ENCODE measurements at places on chromosomes 13 and 19.

GRCh38 chr13:110759710-110760109 is 46.2 kb downstream of the ING1 start:
- DNase-seq, result no peak
- H3K27me3 ChIP-seq, result no peaks in the 10 kb centered on the region
- no peaks in the 10 kb centered on the region for H3K36me3 ChIP-seq
- H3K27ac ChIP-seq, result no peak overlapping the region

GRCh38 chr13:107075576-107075975 is 507.6 kb upstream of the ARGLU1 start:
- no peak overlapping the region for H3K27ac ChIP-seq
- no peak for DNase-seq
- no peak overlapping the region for H3K4me3 ChIP-seq
- no peaks in the 10 kb centered on the region for H3K27me3 ChIP-seq
- H3K36me3 ChIP-seq, result no peaks in the 10 kb centered on the region

GRCh38 chr13:98514288-98514687 is 62.6 kb downstream of the STK24 start:
- no peaks in the 10 kb centered on the region for H3K4me1 ChIP-seq
- peaks cover 7% of the 10 kb centered on the region for H3K36me3 ChIP-seq
- H3K4me3 ChIP-seq, result no peak overlapping the region
- no peaks in the 10 kb centered on the region for H3K27me3 ChIP-seq

- no peak overlapping the region for H3K27ac ChIP-seq
- H3K4me3 ChIP-seq, result no peak overlapping the region
- H3K36me3 ChIP-seq, result peaks cover 21% of the 10 kb centered on the region
- no peak for DNase-seq
Observed at GRCh38 chr19:58479303-58479702, 3.2 kb downstream of the ZNF446 start.

GRCh38 chr19:17073869-17074633 is 1.2 kb downstream of the HAUS8 start:
- H3K36me3 ChIP-seq, result no peaks in the 10 kb centered on the region
- H3K4me3 ChIP-seq, result peak overlapping the region; percentile 82
- DNase-seq, result no peak
- no peaks in the 10 kb centered on the region for H3K27me3 ChIP-seq

DNA sequence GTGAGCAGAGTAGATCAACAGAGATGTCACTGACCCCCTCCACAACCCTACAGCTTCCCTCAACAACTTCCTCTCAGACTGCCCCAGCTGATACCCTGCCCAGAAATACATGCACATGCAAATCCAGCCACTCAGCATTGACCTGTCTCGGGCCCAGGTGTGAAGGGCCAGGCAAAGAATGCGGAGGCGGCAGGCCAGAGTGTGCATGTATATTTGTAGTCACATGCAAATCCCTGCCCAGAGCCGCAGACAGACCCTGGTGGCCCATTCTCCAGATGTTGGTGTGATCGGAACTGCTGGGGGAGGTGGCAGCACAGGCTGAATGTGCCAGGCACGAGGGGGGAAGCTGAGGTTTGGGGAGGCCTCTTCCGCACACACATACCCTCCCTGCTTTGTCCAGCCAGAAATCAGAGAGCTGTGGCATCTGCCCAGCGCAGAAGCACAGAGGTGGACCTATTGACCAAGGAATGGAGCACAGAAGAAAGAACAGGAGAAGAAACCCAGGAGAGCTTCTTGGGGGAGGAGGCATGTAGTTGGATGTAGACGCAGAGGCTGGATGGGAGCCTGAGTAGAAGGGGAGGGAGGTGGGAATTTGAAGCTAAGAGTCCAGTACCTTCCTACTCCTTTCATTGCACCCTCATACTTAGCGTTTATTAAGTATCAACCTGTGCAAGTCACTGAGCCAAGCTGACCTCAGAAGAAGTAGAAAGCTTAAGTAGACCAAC is 14.4 kb downstream of the MEF2B start:
- H3K27me3 ChIP-seq, result no peaks in the 10 kb centered on the region
- H3K4me3 ChIP-seq, result no peak overlapping the region
- no peak for DNase-seq

- no peaks in the 10 kb centered on the region for H3K36me3 ChIP-seq
- peaks cover 6% of the 10 kb centered on the region for H3K4me1 ChIP-seq
- no peak for DNase-seq
- no peak overlapping the region for H3K27ac ChIP-seq
- no peak overlapping the region for H3K4me3 ChIP-seq
Observed at GRCh38 chr19:18696023-18696422, 12.5 kb downstream of the CRTC1 start.

- H3K4me3 ChIP-seq, result no peak overlapping the region
- DNase-seq, result no peak
- H3K4me1 ChIP-seq, result no peaks in the 10 kb centered on the region
- no peak overlapping the region for H3K27ac ChIP-seq
Observed at GRCh38 chr13:38875186-38875875, 115.3 kb downstream of the STOML3 start.
